ENCODE measurements at places on chromosomes 5 and 9.

DNA sequence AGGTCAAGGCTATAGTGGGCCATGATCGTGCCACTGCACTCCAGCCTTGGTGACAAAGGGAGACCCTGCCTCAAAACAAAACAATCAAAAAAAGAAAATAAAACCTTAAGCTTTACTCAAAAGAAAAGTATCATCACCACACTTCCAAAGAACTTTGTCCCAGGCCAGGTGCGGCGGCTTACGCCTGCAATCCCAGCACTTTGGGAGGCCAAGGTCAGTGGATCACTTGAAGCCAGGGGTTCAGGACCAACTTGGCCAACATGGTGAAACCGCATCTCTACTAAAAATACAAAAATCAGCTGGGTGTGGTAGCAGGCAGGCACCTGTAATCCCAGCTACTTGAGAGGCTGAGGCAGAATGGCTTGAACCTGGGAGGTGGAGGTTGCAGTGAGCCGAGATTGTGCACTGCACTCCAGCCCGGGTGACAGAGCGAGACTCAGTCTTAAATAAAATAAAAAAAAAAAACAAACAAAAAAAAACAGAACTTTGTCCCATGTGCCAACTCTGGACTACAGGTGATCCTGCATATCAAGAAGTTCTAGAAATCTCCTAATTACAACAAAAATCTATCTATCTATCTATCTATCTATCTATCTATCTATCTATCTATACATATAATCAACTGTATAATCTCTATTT, 19.7 kb downstream of the CLINT1 start:
- DNase-seq: no peak

GRCh38 chr5:54470128-54470527, 14.6 kb downstream of the HSPB3 start:
- no peak for DNase-seq

DNA sequence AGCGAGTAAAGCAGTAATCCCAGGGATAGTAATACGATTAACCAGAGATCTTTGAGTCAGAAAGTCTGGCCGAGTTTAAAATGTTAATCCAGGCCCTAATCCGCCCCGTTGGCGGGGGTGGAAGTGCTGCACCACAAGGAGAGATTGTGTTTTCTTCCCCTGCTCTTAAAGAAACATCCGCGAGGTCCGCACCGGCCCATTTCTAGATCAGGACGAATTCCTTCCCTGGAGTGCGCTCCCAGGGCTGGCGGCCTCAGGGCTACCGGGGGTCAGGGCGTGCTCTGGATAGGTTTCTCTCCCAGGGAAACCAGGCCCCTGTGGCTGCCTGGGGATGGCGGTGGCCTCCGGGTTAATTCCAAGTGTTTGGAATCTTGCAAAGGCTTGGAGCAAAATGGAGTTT, 9.3 kb upstream of the NEUROG1 start:
- no peak for DNase-seq

GRCh38 chr9:133151041-133151440, 12.7 kb downstream of the GBGT1 start:
- no peak for DNase-seq

DNA sequence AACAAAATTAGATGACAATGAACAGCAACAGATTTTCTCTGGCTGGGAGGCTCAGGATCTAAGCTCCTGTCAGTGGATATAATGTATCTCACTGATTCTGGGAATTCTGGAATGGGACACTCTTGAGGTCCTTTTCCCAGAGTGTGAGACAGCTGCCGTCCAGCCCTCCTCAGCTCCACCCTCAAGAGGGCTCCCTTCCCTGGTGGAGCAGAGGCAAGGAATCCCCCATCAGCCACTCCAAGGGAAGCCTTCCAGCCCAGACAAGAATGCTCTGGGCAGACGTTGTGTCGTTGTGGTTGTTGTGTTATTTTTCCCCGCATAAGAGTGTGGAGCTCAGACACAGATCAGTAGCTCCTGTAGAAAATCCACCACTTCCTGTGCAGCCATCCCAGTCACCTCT, 47.7 kb upstream of the ATP10B start:
- no peak for DNase-seq

DNA sequence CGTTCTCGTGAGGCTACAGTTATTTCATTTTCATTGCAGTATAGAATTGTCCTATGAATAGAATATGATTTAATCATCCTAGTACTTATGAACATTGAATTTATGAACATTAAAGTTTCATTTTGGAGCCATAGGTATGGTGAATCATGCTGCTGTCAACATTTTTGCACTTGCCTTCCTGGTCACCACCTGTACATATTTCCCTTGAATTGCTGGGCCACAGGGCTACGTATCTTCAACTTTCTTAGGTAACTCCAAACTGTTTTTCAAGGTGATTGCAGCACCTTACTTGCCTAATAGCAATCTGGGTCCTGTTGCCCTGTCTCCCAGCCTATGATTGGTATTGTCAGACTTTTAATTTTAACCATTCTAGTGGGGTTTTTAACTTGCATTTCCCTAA, 6.5 kb upstream of the RNF145 start:
- no peak for DNase-seq

All from mesothelial cell of epicardium (in vitro differentiated cells).